ENCODE measurements at places on chromosomes 2 and 18.

- DNase-seq: no peak
These were observed 12.4 kb downstream of the SLC8A1 start for GRCh38 chr2:40439473-40439872.

DNA sequence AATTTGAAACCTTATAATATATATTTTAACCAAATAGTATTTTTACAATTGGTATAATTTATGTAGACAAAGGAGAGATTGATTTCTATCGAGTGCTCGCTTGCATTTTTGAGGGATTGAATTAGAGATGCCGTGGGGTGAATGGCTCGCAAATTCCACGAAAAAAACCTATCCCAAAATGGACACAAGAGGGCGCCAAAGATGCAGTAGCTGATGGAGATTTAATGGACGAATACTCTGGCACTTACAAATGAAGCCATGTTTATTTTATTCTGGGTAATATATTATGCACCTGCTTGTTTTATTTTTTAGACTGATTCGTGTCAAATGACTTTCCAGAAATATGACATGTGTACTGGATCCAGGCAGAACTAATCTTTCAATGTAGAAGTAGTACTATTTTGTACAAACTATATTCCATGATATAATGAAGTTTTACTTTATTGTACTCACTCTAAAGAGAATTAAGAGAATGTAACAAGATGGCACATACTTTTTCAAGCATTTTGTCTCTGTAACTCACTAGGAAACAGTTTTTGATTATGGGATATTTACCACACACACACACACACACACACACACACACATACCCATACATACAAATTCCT lies 505.4 kb downstream of the PLCL1 start:
- DNase-seq: peak; percentile 72

DNA sequence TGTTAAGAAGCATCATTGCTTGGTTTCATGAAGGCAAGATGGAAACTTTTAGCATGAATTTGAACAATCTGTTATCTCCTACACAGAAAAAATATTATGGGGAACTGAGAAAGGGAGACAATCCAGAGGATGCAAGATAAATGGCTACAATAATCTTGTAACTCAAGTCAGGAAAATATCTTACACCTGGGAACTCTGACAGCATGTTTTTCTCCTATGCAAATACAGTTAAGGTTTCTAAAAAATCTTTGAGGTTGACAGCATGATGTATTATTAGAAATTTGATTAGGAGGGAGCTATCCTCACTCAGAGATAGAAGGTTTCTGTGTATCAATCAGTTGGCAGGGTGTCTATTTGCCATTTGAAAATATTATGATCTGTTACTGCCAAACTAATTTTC lies 75.6 kb downstream of the GPD2 start:
- no peak for DNase-seq

DNA sequence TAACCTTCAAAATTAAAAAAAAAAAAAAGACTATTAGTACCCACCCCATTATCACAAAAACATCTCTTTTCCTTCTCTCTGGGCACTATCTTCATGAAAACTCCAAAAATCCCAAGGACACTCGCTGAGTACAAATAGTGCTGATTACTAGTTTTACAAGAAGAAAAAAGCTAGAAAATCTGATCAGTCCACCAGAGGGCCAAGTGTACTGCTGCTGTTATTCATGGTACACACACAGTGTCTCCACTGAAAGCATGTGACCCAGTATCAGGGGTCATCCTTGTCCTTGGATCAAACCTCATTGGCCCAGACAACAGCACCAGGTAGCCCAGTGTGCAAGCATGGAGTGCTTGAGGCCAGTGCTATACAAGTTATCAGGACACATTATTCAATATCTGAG lies 382.7 kb upstream of the KLHL29 start:
- no peak for DNase-seq

All from activated naive CD4-positive, alpha-beta T cell treated with anti-CD3 and anti-CD28 coated beads, Interleukin-2, amount 50 U/mL, for 72 hours (primary cell).